ENCODE measurements at places on chromosomes 11 and 22.

- DNase-seq, result no peak
Observed at GRCh38 chr22:37334859-37335805, 52.8 kb downstream of the CYTH4 start.

DNA sequence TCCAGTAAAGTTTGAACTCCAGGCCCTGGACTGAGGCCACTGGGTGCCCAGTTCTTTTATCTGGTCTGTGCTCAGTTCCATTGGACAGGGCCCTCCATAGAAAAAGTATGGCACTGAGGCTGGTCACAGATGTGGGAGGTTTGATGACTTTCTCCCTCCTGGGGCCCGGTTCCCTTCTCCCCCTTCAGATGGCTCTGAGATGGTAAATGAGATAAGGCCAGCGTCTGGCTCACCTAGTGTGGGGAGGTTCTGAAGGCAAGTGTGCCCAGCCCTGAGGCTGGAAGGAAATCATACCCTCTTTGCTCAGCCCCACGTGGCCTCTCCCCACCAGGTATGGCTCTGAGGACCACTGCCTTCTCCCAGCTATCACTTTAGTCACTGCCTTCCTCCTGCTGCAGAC is 1.5 kb upstream of the CLDN5 start:
- no peak for DNase-seq

GRCh38 chr11:129846508-129847335 is 31.1 kb downstream of the TMEM45B start:
- DNase-seq, result no peak

GRCh38 chr22:30238136-30238535 is 8.4 kb downstream of the LIF start:
- DNase-seq, result no peak

- DNase-seq, result no peak
Observed at GRCh38 chr11:14237444-14237961, 121.5 kb downstream of the RRAS2 start.

GRCh38 chr22:29255064-29255621 is 12.6 kb downstream of the RHBDD3 start:
- no peak for DNase-seq

- no peak for DNase-seq
Observed at GRCh38 chr11:94507485-94507884, 4.8 kb upstream of the C11orf97 start.

- no peak for DNase-seq
Observed at GRCh38 chr11:26842478-26843282, 120.8 kb upstream of the SLC5A12 start.

DNA sequence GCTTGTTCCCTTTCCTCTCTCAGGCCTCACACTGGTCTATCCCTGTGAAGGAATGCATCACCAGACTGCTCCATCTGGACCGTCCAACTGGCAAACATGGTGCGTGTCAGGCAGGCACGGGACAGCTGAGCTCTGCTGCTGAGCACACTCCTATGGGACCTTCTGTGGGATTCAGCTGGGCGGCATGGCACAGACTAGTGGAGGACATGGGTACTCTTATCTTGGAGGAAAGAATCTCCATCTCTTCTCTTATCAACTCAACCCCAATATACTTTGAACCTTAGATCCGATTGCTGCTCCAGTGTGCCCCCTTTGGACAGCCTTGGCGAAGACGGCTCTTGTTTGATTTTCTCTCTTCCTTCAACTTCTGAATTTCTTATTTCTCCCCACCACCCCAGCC is 593.6 kb downstream of the ETS1 start:
- DNase-seq, result no peak

DNA sequence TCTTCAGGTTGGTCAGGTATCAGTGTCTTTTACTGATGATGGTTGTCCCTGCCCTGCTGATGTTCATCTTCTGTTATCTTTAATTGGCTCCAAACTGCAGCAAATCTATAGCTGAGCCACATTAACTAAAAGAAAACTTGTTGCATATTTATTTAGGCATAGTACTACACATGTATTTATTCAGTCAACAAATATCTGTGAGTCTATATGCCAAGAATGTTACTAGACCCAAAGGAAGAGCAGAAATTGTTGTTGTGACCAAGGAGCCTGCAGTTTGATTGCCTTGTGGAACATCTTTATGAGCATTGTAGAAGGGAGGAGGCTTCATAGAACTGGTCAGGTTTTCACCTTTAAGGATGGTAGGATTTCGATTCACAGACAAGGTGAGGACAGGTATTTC is 10.1 kb downstream of the BMAL1 start:
- DNase-seq, result no peak

DNA sequence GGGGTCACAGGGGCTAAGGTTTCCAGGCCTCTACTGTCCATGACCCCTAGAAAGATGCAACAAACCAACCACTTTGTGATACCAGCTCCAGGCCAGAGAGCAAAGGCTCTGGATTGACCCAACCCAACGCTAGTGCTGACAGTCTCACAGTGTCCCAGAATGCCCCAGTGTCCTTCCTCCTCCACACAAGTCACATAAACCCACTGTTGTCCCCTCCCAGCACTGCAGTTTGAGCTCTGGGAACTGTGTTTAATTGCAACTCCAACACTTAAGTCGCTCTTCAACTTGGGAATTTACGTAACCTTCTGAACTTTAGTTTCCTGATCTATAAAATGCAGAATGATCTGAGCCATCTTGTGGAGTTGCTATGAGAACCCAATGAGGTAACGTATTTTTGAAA is 47.5 kb downstream of the PC start:
- DNase-seq, result no peak

DNA sequence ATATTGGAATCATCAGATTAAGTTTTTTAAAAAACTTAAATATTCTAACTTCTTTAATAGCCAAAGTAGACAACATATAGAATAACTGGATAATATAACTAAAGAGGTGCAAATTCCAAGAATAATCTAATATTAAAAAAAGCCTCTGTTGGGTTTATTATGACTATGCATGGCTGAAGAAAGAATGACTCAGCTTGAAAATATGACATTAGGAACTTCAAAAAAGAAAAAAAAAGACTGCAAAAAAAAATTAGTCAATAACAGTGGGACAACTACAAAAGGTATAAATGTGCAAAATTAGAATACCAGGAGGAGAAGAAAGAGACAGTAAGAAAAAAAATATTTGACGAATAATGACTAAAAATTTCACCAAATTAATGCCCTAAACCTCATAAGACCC is 1178.0 kb downstream of the JRKL start:
- DNase-seq, result no peak

GRCh38 chr11:116193321-116194131 is 579.3 kb downstream of the BUD13 start:
- DNase-seq, result no peak

GRCh38 chr22:33640900-33641299 is 279.4 kb downstream of the LARGE1 start:
- no peak for DNase-seq

DNA sequence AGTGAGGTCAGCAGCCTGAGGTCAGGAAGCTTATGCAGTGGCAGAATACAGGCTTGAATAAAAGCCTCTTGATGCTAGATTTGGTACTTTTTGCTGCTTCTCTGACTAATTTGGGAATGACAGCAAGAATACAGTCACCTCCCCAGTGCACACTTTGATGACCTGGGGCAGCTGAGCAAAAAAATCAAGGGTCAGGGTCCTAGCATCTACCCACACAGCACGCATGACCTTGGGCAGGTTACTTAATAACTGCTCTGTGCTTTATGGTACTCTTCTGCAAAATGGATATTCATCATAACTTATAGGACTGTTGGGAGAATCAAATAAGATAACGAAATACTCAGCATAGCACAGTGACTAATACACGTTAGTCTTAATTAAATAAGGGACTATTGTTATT is 344.1 kb upstream of the SYN3 start:
- DNase-seq, result no peak

- DNase-seq, result no peak
Observed at GRCh38 chr11:134911514-134912180, 499.6 kb upstream of the B3GAT1 start.

DNA sequence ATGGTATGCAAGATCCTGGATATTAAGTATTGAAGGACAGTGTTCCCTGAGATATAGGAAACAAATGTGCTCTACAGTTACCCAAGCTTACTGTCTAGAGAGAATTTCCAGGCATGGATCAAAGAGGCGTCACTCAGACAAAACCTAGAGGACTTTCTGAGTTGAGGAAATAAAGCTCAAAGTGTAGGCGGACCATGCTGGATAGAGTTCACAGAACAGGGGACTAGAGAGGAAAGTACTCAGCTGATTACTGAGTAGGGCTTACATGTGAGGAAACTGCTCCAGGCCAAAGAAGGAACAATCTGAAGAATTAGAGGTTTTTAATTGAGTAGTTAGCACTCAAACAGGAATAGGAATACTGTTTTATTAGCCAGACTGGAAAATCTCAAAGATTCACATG is 193.3 kb downstream of the TMEM135 start:
- DNase-seq, result no peak

- no peak for DNase-seq
Observed at GRCh38 chr11:129980086-129980485, 22.5 kb downstream of the PRDM10 start.

GRCh38 chr11:67040147-67040546 is 16.5 kb upstream of the RHOD start:
- DNase-seq, result no peak

DNA sequence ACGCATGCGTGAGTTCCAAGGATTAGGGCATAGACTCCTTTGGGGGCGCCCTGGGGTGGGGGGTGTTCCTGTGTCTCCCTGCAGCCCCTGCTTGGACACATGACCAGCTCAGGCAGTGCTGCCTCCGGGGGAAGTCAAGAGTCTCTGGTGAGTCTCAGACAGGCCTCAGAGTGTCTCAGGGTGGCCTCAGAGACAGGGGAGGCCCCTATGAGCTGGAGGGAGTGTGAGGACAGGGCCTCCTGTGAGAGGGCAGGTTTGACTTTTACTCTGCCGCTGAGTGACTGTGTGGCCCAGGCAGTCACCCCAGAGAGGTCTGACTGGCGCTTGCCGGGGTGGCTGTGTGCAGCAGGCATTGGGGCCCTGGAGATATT is 41.2 kb upstream of the KCNQ1OT1 start:
- no peak for DNase-seq

- DNase-seq, result no peak
Observed at GRCh38 chr11:126800009-126800408, 200.6 kb downstream of the KIRREL3 start.
